ENCODE measurements at places on chromosomes 13 and 19.

DNA sequence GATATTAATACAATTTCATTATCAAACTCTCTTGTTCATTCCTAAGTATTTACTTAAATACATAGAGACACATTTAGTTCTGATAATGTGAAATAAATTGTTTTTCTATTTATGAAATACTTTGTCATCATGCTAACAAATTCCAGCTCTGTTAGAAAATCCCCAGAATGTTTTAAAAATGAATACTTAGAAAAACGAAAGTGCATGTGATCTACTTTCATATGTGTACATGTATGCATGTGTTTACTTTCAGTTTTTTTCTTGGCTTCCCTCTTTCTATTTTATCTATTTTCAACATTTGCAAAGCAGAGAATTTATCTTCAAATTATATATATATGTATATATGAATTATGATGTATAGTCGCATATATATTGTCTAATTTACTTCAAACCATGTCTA is 1110.0 kb upstream of the PCDH20 start:
- DNase-seq, result no peak

DNA sequence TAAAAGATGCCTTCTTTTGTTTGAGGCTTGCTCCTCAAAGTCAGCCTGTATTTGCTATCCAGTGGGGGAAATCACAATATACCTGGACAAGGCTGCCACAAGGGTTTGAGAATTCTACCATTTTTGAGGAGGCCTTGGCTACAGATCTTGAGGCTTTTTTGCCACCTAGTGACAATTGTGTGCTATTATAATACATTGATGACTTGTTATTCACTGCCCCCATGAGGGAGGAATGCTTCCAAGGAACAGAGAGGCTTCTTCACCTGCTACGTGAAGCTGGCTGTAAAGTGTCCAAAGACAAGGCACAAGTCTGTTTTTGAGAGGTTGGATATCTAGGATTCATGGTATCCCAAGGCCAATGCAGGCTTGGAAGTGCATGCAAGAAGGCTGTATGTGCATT is 72.5 kb downstream of the ZNF708 start:
- no peak for DNase-seq

GRCh38 chr19:13539332-13539731 is 33.1 kb upstream of the CACNA1A start:
- DNase-seq, result no peak

GRCh38 chr13:114074671-114075315 is 57.6 kb downstream of the RASA3 start:
- no peak for DNase-seq

GRCh38 chr19:49614096-49614833 is 23.3 kb downstream of the PRR12 start:
- DNase-seq, result peak; percentile 27

DNA sequence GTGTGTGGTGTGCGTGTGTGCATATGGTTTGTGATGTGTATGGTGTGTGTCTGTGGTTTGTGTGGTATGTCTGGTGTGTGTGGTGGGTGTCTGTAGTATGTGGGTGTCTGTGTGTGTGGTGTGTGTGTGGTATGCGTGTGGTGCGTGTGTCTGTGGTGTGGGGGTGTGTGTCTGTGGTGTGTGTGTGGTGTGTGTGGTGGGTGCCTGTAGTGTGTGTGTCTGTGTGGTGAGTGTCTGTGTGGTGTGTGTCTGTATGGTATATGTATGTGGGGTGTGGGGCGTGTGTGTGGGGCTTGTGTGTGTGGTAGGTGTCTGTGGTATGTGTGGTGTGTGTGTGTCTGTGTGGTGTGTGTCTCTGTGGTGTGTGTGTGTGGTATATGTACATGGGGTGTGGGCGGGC is 300.7 kb downstream of the TEX29 start:
- DNase-seq, result no peak

GRCh38 chr19:2223959-2224358 is 12.2 kb downstream of the PLEKHJ1 start:
- DNase-seq, result no peak

- DNase-seq, result no peak
Observed at GRCh38 chr13:96998051-96998450, 3.8 kb upstream of the OXGR1 start.

DNA sequence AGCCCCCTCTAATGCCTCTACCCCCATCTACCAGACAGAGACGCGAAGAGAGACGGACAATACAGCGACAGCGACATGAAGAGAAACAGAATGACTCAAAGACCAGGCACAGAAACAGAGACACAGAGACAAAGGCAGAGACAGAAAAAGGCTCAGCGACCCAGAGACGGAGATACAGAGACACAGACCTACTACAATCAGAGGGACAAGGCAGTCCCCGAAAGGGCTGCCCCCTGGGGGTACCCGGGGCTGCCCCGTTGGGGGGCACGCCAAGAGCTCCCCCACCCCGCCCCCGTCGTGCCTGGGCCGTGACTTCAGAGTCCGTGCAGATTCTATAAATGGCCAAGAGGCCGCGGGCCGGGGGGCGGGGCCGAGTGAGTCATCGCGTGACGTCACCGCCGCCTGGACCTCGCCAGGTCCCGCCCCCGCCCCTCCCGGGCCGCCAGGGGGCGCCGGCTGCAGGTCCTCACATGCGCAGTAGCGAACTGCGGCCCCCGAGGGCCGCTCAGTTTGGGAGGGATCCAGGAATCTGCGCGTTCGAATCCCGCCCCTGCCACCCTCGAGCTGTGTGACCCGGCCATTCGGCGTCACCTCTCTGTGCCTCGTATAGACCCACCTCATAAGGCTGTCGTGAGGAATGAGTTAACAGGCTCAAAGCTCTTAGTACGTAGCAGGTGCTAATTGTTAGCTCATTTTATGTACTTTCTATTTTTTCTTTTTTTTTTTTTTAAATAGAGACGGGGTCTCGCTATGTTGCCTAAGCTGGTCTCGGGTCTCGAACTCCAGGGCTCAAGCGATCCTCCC is 2.7 kb upstream of the CNN1 start:
- DNase-seq, result peak; percentile 91

DNA sequence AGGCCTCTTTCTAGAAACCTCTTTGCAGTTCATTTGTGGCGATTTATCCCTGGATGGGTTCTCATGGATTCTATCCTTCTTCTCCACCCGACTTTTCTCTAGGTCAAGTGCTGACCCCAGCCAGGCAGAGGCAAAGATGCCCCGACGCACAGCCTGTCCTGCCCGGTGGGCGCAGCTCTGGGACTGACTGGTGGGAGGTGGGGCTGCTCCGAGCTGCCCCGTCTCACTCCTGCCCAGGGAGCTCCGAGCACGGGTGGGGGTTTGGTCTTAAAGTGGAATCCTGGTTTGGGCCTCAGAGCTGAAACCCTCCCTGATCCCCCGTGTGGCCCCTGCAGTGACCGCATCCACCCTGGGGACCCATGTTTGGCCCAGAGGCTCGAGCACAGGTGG is 44.5 kb downstream of the GAS6 start:
- no peak for DNase-seq

DNA sequence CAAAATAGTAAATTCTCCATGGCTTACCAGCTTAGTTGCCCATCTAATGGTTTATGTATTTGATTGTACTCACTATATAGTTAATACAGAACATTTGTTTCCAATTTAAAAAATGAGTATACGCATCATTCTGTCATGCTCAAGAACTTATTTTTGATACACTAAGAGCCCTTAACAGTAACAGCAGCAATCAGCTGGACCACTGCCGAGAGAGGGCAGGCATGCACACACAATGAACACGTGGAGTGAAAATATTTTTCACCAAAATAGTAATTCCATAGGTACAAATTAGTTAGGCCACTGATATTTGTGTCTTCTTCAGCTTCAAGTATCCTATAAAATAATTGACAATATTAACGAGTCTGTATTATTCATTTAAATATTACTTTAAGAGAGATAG is 109.9 kb downstream of the KLF12 start:
- DNase-seq, result no peak

GRCh38 chr19:3115916-3116602 is 19.8 kb upstream of the GNA15 start:
- DNase-seq, result no peak

DNA sequence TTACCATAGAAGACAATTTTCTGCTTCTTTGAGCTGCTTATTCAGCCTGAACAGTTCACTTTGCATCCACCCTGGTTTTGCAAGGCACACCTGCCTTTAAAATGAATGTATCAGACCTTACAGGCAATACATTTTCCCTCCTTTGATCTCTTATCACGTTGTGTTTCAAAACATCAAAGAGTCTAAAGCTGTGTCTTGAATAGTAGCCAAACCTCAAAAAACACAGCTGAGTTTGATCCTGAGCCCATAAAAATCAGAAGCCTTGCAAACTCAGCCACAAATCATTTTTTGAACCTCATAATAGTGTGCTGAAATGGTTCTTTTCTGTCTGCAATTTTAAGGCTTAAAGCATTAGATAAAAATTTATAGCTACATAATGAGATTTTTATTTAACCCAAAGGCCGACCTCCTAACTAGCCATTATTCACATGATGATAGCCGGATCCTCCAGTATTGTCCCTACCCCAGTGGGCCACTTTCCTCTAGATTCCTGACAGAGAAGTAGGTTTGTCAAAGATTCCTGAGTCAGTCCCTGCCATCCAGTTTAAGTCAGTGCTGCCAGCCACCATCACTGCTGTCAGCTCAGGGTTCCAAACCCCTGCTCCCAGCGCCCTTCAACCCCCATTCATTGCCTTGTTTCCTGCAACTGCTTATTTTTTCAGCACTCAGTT is 71.8 kb downstream of the CAB39L start:
- no peak for DNase-seq

DNA sequence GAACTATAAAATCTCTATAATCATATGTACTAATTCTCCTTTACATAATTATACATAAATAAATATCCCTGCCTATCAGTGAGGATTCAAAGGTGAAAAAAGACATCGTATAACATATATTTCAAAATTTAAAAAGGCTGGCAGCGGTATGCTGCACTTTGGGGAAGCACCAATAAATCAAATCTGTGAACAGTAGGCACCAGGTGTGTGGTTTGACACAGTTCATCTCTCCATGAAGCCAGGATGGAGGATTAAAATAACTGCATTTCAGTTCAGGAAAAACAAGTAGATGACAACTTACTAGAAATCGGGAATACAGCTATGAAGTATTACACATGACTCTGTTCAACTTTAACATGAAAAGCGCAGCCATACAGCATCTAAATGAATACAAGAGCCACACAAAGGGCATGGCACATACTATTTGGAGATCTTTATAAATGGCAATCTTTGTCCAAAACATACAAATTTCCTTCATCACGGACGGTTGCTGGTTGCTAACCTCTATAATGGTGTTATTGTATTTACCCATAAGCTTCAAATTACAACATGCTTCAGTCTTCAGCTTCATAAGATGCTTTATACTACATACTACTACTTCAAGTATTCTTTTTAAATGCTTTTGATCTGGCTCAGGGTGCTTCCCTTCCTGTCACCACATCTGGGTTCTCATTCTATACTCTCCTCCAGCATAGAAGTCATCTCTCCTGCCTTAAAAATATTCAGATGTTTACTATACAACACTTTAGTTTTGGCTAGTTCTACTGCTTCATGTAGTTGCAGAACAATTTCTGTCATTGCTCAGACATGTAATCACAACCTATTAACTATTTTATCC is 128.7 kb downstream of the KLF12 start:
- DNase-seq, result no peak

GRCh38 chr19:8334458-8335342 is 8.4 kb downstream of the KANK3 start:
- DNase-seq, result peak; percentile 66

DNA sequence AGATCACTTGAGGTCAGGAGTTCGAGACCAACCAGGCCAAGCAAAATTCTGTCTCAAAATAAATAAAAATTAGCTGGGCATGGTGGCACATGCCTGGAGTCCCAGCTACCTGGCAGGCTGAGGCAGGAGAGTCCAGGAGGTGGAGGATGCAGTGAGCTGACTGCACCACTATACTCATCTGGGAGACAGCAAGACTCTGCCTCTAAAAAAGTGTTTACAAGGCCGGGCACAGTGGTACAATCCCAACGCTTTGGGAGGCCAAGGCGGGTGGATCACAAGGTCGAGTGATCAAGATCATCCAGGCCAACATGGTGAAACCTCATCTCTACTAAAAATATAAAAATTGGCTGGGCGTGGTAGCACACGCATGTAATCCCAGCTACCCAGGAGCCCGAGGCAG is 4.2 kb upstream of the DAPK3 start:
- no peak for DNase-seq

GRCh38 chr19:58554494-58555368 is at the start of gene CHMP2A:
Gene CHMP2A, minus strand, starts transcription at chr19:58555105. Its CDS starts 893 bp downstream, at chr19:58554212.
- peak; percentile 99 for DNase-seq

DNA sequence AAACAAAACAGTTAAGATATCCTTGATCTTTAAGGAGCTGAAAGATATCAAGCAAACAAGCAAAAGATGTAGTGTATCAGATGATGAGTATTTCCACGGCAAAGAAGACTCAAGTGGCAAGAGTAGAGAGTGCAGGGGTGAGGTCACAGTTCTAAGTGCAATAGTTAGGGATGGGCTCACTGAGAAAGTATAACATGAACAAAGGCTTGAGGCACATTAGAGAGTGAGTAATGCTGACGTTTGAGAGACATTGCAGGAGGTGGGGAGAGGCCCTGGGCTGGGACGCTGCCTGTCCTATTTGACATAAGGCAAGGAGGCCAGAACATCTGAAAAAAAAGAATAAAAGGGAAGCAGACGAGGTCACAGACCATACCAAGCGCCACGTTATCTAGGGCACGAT is 1.4 kb downstream of the DUXA start:
- DNase-seq, result no peak

DNA sequence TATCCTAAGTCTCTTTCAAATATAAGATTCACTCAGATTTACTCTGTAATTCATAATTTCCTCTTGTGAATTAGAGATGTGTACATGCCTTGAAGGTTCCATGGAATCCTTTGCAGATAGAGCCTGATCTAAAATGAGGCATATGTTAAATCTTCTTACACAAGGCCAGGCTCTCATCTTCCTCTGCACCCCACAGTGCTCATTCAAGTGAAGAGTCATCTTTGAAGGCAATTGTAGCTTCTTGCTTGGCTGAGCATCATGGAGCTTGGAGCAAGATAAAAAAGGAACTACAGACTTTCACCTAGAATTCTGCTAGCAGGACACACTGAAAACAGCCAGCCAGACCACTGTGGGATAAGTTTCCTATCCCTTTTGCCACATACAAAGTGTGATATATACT is 566.4 kb downstream of the PCDH9 start:
- DNase-seq, result no peak

- DNase-seq, result no peak
Observed at GRCh38 chr13:79678100-79678499, 197.1 kb downstream of the NDFIP2 start.

DNA sequence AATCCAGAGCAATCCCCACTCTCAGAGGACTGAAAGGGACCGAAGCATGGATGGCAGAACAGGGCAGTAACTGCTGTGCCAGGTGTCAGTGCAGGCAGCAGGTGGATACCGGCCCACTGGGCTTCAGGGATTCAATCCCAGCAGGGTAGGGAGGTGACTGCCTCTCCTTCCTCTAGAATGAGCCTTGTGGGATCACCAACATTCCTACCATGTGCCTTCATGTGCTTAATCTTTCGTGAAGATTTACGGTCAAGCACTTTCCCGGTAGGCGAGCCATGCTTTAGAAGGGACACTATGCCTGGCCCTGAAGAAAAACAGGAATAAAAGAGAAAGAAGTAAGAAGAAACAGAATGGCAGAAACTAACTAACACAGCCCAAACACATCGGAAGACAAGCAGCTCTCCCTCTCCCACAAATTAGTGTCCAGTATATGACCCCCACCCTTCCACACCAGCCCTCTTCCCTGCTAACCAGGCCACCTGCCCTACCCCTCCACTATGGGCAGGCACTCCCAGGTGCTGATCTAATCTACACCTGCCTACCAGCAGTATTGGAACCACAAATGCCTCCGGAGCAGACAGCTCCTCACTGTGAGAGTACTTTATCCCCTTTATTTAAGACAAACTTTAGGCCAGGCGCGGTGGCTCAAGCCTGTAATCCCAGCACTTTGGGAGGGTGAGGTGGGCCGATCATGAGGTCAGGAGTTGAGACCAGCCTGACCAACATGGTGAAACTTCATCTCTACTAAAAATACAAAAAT is 162.5 kb downstream of the NUFIP1 start:
- no peak for DNase-seq

All from stimulated activated CD4-positive, alpha-beta T cell treated with anti-CD3 and anti-CD28 coated beads, Interleukin-15, amount 100 ng/mL, for 24 hours (primary cell).